Activated CD4-positive, alpha-beta T cell treated with anti-CD3 and anti-CD28 coated beads for 36 hours (primary cell): ENCODE measurements at places on chromosomes 3 and 15. TPM values are rescaled to one million over a fixed set of nuclear protein-coding genes. Genes with fewer than 3 reads are reported as not detected.

DNA sequence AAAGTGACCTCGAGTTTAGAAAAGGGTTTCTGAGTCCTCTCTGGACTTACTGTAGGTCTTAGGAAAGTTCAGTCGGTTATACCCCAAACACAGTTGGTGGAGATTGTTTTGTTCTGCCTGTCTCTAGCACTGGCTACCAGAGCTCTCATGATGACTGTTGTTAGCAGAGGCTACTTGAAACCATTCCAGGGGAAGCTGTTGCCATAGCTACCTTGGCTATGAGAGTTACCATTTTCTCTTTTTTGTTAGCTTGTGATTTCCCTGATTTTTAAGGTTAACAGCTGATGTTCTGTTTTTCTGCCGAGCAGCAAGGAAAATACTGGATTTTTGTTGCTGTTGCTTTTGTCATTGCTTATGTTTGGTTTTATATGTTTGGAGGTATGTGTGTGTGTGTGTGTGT, 26.7 kb downstream of the ABHD2 start:
- DNase-seq: no peak

The BLM gene
- total RNA-seq: 59.5 TPM

The GALNT15 gene
- not detected for total RNA-seq

The SCN11A gene
- total RNA-seq: 0.07 TPM

GRCh38 chr3:86787091-86787490, 203.9 kb downstream of the VGLL3 start:
- no peak for DNase-seq

GRCh38 chr3:186942168-186942567, 11.8 kb downstream of the ST6GAL1 start:
- DNase-seq: no peak

- DNase-seq: no peak
Observed at GRCh38 chr3:4819746-4820145, 159.5 kb upstream of the BHLHE40 start.

DNA sequence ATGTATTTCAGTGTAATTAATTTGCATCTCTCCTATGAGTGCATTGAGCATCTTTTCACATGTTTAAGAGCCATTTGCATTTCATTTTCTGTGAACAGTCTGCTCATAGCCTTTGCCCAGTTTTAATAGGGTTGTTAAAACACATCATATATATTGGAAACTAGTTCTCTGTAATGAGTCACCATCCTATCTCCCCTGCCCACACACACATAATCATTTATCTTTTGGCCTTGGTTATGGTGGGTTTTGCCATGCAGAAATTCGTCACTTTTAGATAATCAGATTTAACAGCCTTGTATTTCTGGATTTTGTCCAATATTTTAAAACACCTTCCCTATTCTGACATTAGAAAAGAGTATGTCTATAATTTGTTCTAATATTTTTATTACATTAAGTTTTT, 11.9 kb upstream of the CHRM5 start:
- DNase-seq: no peak

DNA sequence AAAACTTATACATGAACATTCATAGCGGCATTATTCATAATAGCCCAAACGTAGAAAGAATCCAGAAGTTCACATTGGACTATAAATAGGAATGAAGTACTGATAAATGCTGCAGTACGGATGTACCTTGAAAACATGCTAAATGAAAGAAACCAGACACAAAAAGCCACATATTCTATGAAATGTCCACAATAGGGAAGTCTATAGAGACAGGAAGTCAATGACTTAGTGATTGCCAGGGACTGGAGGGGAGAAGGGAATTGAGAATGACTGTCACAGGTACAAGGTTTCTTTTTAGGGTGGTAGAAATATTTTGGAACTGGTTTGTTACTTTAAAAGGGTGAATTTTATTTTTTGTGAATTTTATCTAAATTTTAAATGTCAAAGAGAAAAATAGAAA, 71.4 kb upstream of the SKOR1 start:
- no peak for DNase-seq

GRCh38 chr3:123768480-123769355, 115.4 kb downstream of the MYLK start:
- no peak for DNase-seq

GRCh38 chr3:95197661-95198060, 1134.8 kb downstream of the NSUN3 start:
- no peak for DNase-seq
